GM10248 (cell line): ENCODE measurements at places on chromosomes 11 and 22.

GRCh38 chr11:36010010-36010740 lies 66.3 kb downstream of the LDLRAD3 start:
- DNase-seq, result no peak

DNA sequence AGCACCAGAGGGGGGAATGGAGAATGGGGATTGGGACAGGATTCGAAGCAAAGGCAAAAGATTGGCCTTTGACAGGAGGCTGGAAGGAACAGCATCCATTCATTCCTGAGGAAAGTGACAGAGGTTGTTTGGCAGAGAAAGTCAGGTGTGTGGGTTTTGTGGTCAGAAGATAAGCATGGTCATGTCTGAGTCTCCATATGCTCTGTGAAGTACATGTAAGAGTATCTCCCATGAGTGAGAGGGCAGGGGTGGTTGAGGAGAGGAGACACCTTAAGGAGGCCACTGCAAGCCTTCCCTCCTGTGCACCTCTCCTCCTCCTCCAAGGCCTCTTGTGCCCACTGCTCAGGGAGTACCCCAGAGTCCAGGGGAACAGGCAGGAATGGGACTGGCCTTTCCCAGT lies 1.9 kb upstream of the NLRP10 start:
- DNase-seq, result no peak

DNA sequence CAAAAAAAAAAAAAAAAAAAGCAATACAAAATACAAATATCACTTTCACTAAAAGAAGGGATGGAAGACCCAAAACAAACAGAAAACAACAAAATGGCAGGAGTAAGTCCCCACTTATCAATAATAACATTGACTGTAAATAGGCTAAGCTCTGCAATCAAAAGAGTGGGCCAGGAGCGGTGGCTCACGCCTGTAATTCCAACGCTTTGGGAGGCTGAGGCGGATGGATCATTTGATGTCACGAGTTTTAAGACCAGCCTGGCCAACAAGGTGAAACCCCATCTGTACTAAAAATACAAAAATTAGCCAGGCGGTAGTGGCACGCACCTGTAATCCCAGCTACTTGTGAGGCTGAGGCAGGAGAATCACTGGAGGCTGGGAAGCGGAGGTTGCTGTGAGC lies 9.8 kb upstream of the PPP6R3 start:
- DNase-seq, result no peak

DNA sequence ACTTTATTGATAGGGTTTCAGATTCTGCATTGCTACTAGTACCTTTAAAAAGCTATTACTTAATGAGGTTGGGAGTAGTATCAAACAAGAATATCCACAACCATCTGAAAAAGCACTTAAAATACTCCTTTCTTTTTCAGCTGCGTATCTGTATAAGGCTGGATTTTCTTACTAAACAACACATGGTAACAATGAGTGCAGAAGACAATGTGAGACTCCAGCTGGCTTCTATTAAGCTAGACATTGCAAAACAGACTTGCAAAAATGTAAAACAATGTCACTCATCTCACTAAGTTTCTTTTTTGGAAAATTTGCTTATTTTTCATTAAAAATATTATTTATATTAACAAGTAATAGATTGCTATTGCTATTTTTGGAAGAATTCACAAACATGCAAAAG lies 132.6 kb downstream of the WNT11 start:
- no peak for DNase-seq

GRCh38 chr11:103109818-103110388 lies 677 bp downstream of the DYNC2H1 start:
- DNase-seq, result peak; percentile 9

- DNase-seq, result peak; percentile 63
These were observed 12.4 kb downstream of the CRELD2 start for GRCh38 chr22:49930596-49931412.

DNA sequence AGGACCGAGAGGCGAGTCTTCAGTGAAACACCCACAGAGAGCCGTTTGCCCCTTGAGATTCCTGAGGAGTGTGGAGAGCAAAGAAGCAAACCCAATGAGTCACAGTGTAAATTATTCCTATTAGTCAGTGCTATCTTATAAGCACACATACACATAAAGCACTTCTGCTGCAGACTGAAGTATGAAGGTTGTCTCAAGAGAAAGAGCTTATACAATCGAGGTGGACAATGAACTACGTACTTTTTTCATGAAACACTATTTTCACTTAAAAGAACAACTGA lies 37.3 kb downstream of the GALNT18 start:
- DNase-seq, result no peak

- DNase-seq, result no peak
These were observed 73.0 kb upstream of the NTM start for GRCh38 chr11:131297441-131297840.

DNA sequence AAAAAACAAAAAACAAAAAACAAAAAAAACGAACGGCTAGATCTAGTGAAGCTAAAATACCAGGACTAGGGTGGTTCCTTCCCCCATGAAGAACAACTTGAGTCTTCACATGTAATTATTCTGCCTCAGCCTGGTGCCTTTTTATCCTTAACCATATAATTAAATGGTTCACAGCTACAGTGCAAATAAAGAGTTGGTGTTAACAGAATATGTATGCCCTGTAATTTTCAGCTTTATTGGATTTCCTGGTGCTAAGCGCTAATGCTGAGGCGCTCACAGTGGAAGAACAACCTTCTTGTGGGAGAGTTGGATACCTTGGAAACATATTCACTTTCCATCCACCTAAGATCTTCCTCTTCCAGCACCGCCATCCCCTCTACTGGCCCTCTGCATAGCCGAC lies 158.5 kb upstream of the SORL1-AS1 start:
- no peak for DNase-seq

DNA sequence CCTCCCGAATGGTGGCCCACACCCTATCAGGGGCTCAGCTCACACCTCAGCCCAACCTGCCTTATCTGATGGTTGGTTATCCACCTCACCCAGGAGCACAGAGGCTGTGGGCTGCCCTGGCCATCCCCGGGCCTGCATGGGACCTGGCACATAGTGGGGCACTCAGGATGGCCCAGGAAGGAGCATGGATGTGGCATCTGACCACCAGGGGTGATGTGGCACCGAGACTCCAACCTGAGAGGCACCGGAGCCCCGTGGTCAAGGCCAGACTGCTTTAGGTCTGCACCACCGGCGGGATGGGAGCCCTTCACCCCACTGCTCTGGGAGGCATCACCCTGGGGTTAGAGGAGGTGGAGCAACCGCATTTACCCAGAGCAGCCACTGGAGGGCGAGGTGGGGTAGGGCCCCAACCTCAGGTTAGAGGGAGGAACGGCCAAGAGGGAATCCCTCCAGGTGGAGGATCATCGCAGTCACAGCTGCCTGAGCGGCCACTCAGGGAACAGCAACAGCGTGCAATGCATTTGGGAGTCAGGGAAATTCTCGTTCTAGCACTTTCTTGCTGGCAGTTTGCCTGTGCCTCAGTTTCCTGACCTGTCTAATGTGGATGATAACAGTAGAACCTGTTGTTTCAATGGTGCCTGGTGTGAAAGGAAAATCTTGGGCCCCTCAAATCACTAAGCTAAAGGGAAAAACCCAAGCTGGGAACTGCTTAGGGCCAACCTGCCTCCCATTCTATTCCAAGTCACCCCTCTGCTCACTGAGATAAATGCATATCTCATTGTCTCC lies 52.9 kb upstream of the CARS1 start:
- DNase-seq, result peak; percentile 75

- no peak for DNase-seq
These were observed 565.8 kb downstream of the BUD13 start for GRCh38 chr11:116207019-116207418.

DNA sequence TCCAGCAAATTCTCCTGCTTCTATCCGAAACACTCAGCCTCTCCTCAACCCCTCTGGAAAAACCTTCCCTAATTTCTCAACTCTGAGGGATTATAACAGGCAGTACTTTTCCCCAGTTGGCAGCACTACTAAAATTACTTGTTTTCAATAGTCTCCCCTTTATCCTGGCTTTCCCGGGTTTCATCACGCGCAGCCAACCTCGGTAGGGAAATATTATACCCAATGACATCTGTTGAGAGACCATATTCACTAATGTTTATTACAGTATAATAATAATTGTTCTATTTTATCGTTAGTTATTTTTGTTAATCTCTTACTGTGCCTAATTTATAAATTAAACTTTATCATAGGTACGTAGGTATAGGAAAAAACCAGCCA lies 330 bp upstream of the POLD3 start:
- DNase-seq, result no peak

- no peak for DNase-seq
These were observed 1334.0 kb downstream of the TBC1D22A start for GRCh38 chr22:48096411-48096810.

GRCh38 chr11:68940651-68941323 lies 37.1 kb downstream of the IGHMBP2 start:
- no peak for DNase-seq

DNA sequence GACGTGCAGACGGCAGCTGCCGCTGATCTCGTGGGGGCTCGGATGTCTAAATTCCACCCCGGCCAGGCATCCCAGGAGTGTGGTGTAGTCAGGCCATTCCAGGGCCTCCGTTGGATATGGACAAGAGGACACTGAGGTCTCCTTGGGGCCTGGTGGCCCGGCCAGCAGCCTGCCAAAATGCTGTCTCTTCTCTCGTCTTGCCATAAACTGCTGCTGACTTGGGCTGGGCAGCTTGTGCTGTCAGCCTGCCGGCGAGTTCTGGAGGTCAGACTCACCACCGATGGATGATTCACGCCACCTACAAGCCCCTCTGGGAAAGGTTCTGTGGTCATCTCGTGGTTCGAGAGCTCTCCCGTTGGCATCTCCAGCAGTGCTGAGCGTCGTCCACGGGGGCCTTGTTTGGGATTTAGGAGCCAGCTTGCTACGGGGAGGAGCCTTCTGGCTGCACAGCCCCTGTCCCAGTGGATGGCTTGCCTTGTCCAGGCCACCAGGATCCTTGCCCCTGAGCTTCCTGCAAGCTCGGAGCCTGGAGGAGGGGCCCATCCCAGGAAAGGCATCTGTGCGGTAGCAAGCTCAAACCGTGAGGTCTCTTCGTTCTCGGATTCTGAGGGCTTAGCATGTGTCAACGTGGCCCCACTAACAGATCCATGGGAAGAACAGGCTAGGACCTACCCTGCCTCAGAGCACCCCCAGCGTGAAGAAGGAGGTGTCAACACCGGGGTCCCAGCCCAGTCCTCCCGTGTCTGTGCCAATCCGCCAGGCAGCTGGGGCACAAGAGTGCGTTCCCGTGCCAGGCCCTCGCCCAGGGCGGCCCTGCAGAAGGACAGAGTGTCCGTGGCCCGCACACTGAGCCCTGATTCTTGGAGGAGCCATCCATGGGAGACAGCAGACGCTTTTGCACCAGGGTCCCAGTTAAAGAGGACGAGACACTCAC lies 1114.1 kb downstream of the BRD1 start:
- DNase-seq, result no peak

DNA sequence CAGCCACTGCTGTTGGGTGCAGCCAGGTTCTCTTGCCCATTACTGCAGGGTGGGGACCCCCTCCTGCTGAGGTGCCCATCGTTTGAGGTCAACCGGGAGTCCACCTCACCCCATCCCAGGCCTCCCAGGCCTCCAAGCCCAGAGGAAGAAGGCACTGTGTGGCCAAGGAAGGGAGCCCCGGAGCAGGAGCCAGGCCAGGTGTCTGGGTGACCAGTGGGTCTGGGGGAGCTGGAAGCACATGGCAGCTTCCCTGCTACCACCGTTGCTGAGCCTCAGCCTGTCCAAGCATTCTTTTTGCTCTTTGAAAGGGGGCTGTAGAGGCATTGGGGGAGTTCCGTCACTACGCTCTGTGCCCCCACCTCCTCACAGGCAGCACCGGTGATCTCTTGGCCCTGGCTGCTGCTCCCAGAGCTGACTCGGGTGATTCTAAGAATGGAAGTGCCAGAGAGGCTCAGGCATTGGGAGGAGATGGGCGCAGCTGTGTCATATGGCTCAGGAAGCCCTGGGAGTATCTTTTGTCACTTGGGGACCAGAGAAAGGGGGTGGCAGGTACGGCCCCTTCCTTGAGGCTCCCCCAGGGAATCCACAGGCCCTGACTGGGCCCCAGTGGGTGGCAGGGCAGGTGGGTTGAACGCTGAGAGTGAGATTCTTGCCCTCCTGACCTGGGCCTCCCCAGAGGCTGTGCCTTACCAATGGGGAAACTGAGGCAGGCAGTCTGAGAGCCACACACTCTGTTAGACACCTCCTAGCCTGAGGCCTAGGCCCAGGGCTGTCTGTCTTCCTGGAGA lies 1.9 kb downstream of the SEPTIN5 start:
- no peak for DNase-seq

DNA sequence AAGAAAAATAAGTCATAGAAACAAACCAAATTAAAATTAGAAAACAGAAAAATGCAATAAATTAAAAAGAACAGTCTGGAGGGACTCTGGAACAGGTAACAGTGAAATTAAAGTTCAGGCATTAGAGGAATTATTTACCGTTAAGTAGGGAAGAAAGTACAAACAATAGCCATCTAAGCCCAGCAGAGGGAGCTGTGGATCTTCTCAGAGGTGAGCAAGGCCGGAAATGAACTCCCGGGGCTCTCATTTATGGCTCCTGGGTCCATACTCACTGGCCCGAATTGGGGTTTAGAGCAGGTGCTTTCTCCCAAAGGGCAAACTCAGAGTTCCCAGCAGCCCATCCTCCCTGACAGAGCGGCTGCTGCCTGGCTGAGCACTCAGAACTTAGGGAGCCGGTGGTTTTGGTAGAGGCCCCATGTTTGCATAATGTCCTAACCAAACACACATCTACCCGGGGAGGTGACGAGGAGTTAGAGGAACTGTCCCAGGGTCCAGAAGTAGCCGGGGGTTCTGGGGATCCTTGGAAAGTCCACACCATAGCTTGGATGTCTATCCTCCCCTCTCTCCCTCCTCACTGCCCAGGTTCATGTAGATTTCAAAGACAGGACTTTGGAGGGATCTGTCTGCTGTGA lies 87.8 kb upstream of the VPREB1 start:
- peak; percentile 87 for DNase-seq

DNA sequence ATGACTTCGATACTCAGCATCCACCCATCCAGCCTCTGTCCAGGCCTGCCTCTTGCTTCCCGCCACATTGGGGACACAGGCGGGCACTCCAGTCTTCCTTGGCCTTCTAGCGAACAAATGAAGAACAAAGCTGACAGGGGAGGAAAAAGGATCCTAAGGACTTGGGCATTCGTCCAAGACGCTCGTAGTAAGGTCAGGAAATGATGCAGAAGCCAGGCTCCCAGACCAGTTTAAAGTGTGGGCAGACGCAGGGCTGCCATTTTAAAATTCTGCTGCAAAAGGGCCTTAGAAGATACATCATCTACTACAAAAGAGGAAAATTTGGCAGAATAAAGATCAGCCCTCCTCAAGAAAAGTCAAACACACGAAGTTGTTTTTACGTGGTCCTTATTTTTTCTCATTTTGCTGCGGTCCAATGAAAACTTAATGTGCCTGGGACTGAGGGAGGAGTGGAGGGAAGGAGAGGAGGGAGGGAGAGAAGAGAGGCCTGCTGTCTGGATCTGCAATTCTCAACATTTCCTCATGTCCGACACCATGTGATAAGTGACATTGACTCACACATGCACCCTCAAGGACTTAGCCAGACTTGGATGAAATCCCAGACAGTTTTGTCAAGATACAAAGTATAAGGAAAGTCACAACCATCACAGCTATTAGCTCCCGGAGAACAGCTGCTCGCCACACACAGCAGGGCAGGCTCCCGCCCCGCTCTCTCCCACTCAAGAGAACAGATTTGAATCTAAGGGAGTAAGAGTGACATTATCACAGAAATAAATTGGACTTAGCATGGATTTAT lies 5.7 kb downstream of the DNAL4 start:
- DNase-seq, result no peak
